AG04450 (cell line): ENCODE measurements at places on chromosomes 5 and 9. TPM values are rescaled to one million over a fixed set of nuclear protein-coding genes. Genes with fewer than 3 reads are reported as not detected.

DNA sequence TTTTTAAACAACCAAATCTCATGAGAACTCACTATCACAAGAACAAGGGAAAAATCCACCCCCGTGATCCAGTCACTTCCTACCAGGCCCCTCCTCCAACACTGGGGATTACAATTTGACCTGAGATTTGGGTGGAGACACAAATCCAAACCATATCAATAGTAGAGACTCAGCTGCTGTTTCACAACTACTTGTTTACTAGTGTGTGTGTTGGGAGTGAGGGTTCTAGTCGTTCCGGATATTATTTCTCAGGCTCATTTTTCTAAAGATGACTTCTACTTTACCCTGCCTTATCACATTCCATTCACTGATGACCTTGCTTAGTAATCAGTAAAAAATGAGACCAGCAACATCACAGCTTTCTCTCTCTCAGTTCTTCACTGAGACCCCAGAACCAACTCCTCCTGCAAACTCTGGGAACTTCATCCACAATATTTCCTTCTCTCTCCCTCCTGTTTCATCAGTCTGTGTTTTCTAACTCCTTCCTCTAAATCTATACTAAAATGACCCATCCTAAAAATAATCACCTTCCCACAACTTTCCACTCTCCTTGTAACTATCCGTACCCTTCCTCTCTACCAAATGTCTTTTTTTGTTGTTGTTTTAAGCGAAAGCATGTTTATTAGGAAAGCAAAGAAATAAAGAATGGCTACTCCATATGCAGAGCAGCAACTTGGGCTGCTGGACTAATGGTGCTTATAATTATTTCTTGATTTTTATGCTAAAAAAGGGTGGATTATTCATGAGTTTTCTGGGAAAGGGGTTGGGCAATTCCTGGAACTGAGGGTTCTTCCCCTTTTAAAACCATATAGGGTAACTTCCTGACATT is 121.5 kb upstream of the SPRY4 start:
- DNase-seq = peak; percentile 54

DNA sequence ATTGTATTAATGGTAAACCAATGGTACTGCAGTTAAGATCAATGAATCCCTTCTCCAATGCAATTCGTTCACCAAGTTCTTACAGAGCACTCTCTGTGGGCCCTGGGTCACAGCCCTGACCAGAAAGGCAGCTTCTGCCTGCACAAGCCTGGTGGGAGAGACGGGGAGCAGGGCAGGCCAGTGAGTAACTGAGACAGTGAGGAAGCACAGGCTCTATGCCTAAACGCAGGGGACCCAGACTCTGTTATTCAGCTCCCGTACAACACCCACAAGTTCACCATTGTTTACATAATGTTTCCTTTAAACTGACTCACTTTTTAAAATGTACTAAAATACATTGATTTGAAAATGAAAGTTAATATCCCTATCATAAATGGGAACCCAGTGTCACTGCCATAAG is 40.5 kb upstream of the CTSL start:
- no peak for DNase-seq

Gene ARL14EPL
- polyA plus RNA-seq = 0.05 TPM in 2 replicates

Gene TRIO
- 268 TPM in 2 replicates for polyA plus RNA-seq

Gene SCGB3A2
- polyA plus RNA-seq = not detected in 2 replicates

Gene RASGRF2
- polyA plus RNA-seq = 18.1 and 19.5 TPM in 2 replicates
